ENCODE measurements at places on chromosomes 7 and 10.

GRCh38 chr7:539731-540411, 20.2 kb upstream of the PDGFA start:
- DNase-seq = no peak

DNA sequence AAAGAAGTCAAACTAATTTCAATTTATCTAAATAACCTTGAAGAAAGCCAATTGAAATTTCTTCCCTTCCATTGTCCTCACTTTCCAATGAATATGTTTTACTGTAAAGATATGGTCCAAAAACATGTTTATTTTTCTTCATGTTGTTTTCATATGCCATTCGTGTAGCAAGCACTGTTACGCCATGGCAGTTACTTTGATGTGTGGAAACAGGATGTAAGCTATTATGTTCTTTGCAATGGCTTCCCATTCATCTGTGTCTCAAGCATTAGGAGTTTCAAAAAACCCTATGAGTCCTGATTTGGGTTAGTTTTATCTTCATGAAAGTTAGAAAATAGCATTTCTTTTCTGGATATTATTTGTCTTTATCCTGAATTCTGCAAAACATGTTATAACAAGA, 31.0 kb downstream of the GPR141 start:
- no peak for DNase-seq

- DNase-seq = peak; percentile 47
Measured at GRCh38 chr10:129968853-129969183, 4.7 kb upstream of the EBF3 start.

- DNase-seq = no peak
Measured at GRCh38 chr10:102814453-102814871, 22.8 kb downstream of the CYP17A1 start.

DNA sequence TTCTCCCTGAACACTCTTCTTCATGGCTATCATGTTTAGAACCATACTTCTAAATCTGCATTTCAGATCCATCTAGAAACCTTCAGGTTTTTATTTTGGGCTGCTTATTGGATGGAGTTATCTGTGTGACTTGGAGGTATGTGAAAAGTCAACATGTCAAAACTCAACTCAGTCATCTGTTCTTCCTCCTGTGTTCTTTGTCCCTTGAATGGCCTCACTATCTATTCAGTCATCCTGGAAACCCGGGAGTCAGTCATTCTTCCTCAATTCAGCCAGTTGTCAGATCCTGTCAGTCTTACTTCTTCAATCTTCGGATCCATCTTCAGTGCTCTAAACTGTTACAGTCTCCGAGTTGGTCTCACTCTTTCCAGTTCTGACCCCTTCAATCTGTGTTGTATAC, 52.2 kb downstream of the VKORC1L1 start:
- no peak for DNase-seq

- peak; percentile 16 for DNase-seq
Measured at GRCh38 chr10:121696854-121697253, 98.6 kb upstream of the FGFR2 start.

DNA sequence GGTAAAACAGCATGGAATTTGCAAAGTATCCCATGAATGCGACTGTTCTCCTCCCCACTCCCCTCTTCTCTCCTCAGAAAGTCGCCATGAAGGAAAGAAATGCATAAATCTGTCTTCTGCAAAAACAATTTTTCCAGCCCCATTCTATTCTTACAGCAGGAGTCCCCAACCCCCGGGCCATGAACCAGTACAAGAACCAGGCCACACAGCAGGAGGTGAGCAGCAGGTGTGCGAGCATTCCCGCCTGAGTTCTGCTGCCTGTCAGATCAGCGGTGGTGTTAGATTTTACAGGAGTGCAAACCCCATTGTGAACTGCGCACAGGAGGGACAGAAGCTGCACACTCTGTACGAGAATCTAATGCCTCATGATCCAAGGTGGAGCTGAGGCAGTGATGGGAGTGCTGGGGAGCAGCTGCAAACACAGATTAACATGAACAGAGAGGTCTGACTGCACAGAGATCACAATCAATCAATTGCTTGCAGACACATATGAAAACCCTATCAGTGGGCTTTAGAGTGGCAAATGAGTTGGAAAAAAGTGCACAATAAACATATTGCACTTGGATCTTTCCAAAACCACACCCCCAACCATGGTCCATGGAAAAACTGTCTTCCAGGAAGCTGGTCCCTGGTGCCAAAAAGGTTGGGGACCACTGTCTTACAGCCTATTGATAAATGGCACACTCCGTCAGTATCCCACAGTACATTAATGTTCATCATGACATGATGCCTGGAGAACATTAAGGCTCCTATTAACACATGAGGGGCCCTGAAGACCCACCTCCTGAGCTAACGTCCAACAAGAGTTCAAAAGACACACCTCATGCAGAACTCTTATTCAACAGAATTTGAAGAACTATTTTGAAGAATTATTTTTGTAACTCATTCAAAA, 205.0 kb downstream of the PTPRN2 start:
- DNase-seq = no peak

DNA sequence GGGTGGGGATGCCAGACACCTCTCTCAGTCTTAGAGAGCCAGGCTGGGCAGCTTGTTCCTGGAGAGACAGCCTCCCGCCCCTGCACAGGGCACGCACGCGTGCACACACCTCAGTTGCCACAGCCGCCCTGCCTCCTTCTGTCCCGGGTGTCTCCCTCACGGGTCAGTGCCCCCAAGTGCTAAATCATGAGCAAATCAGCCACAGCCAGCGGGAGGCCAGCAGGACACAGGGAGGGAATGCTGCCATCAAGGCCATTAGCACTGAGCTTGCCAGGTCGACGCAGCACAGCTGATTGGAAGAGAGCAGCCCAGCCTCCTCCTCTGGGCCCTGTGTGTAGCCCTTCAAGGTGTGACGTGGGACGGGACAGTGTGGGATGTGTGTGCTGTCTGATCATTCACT, 130.4 kb downstream of the CDH23 start:
- DNase-seq = no peak

DNA sequence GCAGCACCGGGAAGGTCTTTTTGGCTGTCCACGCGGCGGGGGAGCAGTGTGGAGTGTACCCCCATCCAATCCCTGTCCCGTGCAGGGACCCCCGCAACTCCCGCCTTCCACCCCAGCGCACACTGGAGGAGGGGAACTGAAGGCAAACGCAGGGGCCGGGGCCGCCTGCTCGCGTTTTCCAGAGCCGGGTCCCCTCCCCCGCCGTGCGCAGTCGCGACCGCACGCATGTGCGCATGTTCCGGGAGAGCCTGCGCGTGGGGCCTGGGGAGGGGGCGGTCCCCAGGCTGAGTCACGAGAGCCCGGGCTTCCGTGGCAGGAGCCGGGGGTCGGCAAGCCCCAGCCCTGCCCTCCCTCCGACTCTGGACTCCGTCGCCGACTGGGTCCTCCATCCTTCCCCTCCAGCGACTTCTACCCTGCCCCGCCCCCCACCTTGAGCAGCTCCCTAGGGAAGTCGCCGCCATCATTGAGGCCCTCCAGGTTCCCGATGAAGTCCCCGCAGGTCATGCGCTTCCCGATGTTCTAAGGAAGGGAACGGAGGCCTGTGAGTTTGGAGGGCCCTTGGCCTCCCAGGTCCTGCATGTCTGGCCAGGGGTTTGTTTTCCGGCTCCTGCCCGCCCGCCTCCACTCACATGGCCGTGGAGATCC, 8.0 kb downstream of the PSD start:
- peak; percentile 43 for DNase-seq

DNA sequence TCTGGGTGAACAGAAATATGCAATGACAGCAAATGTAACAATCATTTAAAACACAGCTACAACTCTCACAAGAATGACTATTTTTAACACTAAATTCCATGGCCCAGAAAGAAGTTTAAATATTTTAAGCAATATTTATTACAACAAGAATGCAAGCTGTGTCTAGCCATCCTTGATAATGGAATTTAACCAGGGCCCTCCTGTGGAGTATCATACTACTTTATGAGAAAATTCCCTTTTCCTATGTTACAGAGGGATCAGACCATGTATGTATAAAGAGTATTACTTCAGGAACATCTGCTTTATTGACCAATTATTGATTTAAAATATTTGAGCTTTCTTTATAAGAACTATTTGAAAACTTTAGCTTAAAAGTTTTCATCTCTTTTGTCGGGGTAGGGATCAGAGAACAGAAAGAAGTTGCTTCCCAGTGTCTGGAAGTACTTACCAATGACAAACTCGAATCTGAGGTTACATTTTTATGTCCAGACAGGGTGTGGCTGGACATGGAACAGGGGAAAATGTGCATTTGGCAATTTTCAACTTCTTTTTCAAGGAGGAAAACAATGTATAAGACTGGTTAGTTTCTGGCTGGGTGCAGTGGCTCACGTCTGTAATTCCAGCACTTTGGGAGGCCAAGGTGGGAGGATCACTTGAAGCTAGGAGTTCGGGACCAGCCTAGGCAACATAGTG, 48.3 kb upstream of the NRBF2 start:
- DNase-seq = no peak

DNA sequence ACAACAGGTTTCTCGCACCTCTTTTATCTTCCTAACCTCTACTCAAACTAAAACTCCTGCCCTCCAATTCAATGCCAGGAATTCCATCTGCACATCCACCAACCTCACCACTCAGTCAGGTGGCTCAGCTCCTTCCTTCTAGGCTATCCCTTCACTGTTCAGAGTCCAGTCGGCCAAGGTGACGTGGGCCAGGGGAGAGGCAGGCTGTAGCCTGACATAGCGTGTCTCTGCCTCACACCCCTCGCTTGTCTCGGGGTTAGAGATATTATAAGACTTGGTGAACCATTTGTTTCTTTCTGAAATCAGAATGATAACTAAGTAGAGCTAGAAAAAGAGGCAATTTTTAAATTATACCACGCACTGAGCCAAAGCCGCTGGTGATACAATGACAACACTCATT, 31.1 kb downstream of the HIPK2 start:
- DNase-seq = no peak

DNA sequence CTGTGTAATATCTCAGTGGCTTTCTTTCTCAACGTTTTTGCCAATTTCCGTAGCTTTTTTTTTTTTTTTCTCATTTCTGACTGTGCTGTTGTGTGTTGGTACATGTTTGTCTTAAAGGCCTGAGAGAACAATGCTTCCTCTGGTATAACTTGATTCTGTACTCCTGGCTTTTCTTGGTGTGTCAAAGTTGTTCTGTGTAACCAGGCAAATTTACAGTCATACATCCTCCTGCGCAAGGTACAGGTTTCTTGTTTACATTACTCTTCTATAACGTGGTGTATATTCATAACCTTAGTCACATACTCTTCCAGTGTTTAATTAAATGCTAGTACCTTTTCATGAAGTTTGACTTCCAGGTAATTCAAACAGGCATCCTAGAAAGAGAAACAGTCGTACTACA, 8.3 kb upstream of the ARHGAP12 start:
- no peak for DNase-seq

Data from activated CD4-positive, alpha-beta T cell treated with anti-CD3 and anti-CD28 coated beads, Interleukin-2, amount 50 U/mL, for 16 hours (primary cell).